Mucosa of descending colon (tissue), 3 donors: ENCODE measurements at places on chromosomes 1 and 21.

DNA sequence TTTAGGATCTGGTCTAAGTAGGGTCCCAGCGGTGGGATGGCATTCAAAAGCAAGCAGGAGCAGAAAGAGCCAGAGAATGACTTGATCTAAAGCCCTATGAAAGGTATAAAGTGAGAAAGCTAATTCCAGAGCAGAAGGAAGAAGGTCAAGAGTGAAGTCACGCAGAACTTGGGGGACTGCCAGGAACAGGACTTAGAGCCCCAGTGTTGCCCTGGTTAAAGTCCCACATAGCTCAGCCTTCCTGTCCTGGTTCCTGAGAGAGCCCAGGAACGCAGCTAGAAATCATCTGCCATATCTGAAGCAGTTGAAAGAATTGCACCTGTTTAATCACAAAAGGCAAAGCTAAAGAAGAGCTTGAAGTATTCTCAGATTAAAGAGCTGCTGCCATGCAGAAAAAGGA is 160.6 kb upstream of the ATP1B1 start:
- DNase-seq, result no peak

DNA sequence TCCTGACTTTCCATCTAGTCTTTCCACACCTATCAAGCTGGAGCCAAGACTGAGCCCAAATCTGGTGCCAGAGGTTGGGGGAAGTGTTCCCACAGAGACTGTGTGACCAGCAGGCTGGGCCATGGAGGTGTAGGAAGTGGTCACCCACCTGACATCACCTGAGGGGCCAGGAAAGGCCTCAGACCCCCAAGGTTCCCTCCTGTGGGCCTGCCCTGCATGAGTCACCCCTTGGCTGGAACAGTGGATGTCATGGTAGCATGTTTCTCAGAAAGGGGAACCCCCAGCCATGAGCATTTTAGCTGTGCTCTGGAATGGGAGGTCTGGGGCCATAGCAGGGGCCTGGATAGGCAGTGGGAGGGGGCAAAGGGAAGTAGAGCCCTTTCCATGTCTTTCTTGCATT is 5.7 kb upstream of the TNFRSF8 start:
- no peak for DNase-seq

- no peak for DNase-seq
Measured at GRCh38 chr1:201562257-201562656, 23.3 kb downstream of the NAV1 start.

DNA sequence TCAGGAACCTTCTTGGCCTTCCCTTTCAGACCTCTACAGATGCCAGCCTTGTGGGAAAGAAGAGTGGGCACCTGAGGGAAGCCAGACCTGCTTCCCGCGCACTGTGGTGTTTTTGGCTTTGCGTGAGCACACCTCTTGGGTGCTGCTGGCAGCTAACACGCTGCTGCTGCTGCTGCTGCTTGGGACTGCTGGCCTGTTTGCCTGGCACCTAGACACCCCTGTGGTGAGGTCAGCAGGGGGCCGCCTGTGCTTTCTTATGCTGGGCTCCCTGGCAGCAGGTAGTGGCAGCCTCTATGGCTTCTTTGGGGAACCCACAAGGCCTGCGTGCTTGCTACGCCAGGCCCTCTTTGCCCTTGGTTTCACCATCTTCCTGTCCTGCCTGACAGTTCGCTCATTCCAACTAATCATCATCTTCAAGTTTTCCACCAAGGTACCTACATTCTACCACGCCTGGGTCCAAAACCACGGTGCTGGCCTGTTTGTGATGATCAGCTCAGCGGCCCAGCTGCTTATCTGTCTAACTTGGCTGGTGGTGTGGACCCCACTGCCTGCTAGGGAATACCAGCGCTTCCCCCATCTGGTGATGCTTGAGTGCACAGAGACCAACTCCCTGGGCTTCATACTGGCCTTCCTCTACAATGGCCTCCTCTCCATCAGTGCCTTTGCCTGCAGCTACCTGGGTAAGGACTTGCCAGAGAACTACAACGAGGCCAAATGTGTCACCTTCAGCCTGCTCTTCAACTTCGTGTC is 995 bp upstream of the ZBTB48 start:
- DNase-seq, result no peak

GRCh38 chr1:20074725-20075171 is 4.8 kb downstream of the PLA2G5 start:
- DNase-seq, result no peak

- no peak for DNase-seq
Measured at GRCh38 chr1:185719021-185719420, 15.2 kb upstream of the HMCN1 start.

- peak; percentile 41 for DNase-seq
Measured at GRCh38 chr1:52955129-52955970, 28.3 kb downstream of the SCP2 start.

DNA sequence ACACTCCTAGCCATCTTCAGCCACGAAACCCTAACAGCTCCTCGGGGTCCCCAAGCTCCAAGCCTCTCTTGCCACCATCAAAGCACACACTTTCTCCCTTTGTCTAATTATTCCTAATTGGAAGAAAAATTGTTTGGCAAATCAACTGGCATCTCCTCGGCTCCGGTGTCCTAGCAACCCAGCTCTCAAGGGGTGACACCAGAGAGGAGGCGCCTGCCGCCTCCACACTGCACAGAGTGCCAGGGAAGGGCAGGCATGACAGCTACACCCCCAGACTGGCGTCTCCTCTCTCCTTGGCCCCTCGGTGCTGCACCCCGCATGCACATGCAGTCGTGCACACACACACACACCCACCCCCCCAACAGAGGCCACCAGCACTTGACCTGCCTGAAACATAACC is 18.2 kb upstream of the GJB5 start:
- no peak for DNase-seq

GRCh38 chr1:6538956-6539355 is 15.4 kb downstream of the NOL9 start:
- no peak for DNase-seq

DNA sequence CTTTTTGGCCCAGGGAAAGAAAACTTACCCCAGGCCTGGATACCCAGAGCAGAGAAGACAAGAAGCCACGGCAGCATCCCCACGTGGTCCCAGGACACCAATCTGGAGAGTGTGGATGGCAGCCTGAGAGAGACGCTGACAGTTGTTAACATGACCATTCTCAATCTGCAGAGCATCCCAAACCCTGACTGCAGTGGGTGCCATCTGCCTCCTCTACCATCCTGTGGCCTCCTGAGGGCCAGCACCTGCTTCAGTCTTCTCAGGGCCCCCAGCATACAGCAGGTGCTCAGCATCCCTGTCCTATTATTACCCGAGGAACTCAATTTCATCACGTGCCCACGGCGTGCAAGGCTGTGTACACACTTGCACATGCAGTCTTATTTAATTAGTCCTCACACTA is 785 bp downstream of the PGLYRP4 start:
- DNase-seq, result no peak

GRCh38 chr1:208565756-208566440 is 321.7 kb upstream of the PLXNA2 start:
- DNase-seq, result no peak

- no peak for DNase-seq
Measured at GRCh38 chr1:40659649-40659947, 5.9 kb downstream of the RIMS3 start.

DNA sequence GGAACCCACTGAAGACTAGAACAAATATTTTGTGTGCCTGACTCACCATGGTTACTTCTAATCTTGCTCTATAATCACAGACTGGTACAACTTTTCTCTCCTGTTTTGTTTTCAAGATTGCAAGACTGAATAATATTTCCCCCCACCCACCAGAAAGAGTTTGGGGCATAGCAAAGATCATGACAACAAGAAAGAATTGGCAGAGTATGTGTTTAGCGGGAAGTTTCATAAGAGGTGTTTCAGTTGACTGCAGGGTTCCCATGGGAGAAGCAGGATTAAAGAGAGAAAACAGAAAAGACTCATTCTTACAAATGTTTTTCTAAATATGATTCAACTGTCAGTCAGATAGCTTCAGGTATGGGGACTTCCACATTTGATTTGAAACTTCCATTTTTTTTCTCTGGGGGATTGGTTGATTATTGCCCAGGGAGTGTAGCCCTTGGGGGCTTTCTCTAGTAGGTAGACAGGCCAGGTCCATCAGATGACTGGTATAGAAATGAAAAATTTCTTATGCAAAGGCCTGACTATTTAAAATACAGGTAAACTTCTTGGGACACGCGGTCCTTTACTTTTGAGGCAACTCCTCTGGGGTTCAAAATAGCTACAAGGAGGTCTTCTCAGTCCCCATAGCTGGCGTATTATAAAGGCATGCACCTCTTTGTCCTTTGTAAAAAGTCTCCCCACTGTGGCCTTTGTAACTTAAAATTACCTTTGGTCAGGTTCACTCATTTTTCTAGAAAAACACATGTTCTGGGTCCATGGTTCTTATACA is 13.9 kb downstream of the OR14I1 start:
- DNase-seq, result no peak

GRCh38 chr1:94552071-94552586 is 10.6 kb upstream of the F3 start:
- DNase-seq, result no peak

DNA sequence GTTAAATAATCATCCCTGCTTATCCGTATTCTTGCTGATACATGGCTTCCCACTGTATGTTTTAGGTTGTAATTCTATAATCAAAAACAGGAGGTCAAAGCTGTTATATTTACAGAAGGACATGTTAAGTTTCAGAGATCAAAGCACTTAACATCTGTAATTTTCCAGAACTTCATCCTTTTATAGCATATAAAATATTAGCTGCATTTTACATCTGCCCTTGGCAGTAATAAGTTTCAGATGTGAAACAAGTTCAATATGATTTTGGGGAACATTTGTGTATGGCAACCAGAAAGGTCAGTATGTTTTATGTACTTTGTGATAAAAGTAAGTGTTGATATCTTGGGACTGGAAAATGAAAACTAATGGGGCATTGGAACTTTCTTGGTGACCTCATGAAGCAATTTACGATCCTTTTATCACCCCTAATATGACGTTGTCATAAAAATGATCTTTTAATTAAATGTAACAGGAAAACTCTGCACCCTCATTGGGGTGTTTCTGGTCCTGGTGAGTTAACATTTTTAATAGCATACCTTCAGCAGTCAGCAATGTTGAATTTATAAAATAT is 449.6 kb downstream of the GPATCH2 start:
- DNase-seq, result no peak

- DNase-seq, result no peak
Measured at GRCh38 chr21:31258073-31258472, 86.0 kb downstream of the TIAM1 start.

GRCh38 chr1:46657775-46658174 is 10.4 kb downstream of the ATPAF1 start:
- no peak for DNase-seq

DNA sequence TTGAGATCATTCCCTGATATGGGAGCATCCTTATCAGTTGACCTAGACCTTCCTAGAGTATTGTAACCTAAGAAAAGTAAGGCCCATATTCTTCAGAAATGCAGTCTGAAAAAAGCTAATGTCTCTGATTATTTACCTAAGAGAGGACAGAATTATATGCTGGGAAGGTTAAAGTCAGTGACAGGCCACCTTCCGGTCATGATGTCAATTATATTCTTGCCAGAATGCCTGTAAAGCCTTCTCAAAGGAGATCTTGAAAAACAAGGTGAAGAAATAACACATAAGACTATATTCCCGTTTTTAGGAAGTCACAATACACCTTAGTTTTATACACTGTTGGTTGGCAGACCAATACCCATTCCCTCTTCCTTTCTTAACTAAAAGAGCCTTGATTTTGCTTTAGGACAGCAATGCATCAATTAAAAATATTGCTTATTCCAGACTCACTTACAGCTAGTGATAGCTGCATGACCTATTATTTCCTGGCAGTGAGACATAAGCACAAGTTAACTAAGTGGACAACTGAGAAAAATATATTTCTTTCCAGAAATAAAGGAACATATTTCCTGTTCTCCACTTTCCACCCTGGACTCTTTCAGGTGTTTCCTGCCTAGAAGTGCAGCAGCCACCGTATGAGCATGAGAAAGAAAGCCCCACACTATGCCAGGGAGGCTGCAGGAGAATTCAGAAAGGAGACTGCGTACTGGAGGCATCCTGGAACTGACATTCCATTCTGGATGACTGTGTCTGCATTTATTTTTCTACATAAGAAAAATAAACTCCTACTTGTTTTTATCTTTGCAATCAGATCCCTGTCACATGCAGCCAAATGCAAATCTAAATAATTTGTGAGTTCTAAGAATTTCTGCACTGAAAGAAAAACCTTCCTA is 332.9 kb upstream of the PTBP2 start:
- DNase-seq, result no peak

GRCh38 chr21:14582934-14583628 is 37.0 kb upstream of the SAMSN1 start:
- no peak for DNase-seq

DNA sequence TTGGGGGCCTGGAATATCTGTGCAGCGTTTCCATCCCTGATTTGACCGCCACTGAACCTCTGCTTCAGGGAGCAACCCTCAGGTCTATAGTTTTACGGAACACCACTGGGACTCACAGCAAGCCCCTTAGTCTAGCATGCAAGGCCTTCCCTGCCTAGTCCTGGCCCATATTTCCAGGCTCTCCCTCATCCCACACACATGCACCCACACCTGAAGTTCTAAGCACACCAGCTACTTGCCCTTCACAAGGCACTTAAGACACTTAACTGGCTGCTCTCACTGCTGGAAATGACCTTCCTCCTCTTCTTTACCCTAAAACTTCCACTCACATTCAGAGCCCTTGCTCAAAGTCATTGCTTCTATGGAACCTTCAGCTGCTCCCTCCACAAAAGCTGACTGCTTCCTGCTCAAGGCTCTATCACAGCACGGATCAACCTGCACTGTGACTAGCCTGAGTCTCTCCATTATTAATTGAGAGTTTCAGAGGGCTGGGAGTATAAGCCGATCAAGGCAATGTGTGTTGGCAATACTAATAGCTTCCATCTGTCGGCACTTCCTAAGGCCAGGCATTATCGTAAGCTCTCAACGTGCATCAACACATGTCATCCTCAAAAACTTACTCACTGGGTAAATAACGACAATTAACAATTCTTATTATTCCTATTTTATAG is 84.3 kb downstream of the RRAGC start:
- no peak for DNase-seq

GRCh38 chr21:38984982-38985567 is 179.3 kb downstream of the ETS2 start:
- no peak for DNase-seq

- no peak for DNase-seq
Measured at GRCh38 chr1:231032963-231033362, 7.1 kb downstream of the FAM89A start.
